Fibroblast of skin of left quadriceps (primary cell): ENCODE measurements at places on chromosomes 5 and 9.

- no peak for DNase-seq
Observed at GRCh38 chr5:421901-422300, 21.1 kb upstream of the EXOC3 start.

GRCh38 chr9:92133949-92134604 is 18.9 kb upstream of the SPTLC1 start:
- DNase-seq = peak; percentile 51

DNA sequence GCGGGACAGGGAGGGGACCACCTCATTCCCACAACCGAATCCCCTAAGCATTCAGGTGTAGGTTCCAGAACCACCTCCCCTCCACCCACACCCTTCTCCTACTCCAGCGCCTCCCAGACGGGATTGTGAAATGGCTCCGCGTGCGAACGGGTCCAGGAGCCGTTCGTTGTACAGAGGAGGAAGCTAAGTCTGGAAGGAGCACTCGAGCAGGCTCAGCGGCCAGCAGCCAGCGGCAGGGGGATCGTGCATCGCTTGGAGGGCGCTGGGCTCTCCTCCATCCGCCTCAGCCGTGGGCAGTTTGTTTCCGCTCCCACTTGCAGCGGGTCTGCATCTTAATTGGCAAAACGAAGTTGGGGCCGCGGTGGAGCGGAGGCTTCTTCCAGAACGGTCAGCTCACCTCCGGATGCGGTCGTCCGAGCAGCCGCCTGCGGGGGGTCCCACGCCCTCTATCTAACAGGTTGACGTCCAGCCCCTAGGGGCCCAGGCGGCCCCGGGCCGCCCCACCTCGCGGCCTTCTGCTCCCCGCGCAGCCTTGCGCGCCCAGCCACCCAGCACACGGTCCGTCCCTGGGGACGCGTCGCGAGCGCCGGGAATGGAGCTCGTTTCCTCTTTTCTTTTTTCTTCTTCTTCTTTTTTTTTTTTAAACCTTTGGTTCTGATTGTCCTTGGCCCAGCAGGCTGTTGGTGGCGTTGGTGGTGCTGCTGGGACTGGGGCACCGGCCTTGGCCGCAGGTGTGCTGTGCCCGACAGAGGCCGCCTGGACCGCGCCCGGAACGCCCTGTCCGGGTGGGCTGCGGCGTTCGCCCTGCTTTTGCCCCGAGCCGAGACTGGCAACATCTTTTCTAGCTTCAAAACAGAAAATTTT is 3.9 kb upstream of the BARX1 start:
- peak; percentile 3 for DNase-seq

DNA sequence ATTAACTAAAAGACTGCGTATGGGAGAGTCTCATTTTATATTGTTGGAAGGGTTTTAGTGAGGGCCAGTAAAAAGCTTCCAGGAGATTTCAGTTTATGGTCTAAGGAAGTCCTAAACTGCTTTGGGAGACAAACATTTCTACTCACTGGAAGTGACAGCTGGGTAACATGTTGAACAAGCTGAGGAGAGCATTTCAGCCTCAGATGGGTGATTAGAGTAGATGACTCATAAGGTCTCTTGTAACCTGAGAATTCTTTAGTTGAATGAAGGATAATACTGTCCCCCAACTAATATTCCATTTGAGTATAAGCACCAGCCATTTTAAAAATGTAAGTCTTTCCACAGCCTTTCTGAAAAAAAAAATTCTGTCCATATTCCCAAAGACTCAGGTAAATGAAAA is 218.0 kb upstream of the C9orf72 start:
- DNase-seq = peak; percentile 11

GRCh38 chr9:128323212-128323730 is 632 bp downstream of the COQ4 start:
- no peak for DNase-seq

GRCh38 chr9:93500571-93501298 is 47.4 kb upstream of the FAM120AOS start:
- no peak for DNase-seq

DNA sequence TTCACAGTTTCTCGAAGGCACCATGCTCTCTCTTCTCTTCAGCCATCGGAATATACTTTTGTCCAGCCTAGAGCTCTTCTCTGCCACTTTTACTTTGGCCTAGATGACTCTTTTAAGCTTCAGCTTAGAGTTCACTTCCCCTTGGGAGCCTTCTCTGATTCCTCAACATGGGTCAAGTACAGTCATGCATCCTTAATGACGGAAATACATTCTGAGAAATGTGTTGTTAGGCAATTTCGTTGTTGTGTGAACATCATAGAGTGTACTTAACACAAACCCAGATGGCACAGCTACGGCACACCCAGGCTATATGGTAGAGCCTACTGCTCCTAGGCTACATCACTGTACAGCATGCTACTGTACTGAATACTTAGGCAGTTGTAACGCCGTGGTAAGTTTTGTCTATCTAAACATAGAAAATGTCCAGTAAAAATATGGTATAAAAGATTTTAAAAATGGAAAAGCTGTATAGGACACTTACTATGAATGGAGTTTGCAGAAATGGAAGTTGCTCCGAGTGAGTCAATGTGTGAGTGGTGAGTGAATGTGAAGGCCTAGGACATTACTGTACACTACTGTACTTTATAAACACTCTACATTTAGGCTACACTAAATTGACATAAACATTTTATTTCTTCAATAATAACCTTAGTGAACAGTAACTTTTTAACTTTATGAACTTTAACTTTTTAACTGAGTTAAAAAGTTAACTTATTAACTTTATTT is 15.1 kb upstream of the TNFSF15 start:
- DNase-seq = no peak

GRCh38 chr9:87336407-87336806 is 161.3 kb upstream of the DAPK1 start:
- no peak for DNase-seq

GRCh38 chr9:37667706-37668105 is 17.0 kb downstream of the FRMPD1 start:
- DNase-seq = no peak

DNA sequence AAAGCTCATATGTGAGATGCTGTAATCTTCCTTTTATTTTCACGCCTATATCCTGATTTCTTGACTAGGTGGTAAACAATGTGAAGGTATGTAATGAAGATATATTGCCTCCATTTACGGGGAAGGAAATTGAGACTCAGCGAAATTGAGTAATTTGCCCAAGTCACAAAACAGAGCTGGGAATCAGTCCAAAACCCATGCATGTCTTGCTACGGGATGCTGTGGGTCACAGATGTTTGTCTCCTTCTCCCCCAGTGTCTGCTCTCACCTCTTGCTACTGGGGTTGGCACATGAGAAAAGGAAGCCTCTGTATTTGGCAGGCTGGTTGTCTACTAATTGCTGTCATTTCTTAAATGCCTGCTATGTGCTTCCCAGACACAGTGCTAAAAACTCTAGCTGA is 53.7 kb upstream of the TEX48 start:
- DNase-seq = peak; percentile 54

- DNase-seq = no peak
Observed at GRCh38 chr9:129544761-129545160, 76.1 kb downstream of the C9orf50 start.

- DNase-seq = no peak
Observed at GRCh38 chr5:107387526-107388140, 283.1 kb downstream of the EFNA5 start.

DNA sequence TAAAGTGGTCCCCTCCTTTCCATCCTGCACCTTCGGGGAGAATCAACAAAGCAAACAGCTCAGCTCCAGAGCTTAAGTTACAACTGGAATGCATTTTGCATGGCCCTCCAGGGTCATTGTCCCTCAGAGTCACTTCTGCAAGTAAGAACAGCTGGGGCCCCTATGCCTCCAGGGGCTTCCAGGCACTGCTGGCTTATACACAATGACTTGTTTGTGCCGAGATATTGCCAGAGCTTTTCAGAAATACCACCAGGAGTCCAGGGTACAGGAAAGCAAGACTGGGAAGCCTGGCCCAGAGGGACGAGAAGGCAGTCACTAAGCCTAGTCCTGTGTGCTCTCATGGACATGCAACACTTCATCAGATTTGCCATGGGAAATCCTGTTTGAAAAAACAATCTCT is 11.3 kb downstream of the FRMD3 start:
- no peak for DNase-seq

GRCh38 chr5:145981589-145982571 is 45.5 kb downstream of the SH3RF2 start:
- no peak for DNase-seq

GRCh38 chr5:112951124-112951702 is 25.4 kb upstream of the DCP2 start:
- DNase-seq = no peak

- no peak for DNase-seq
Observed at GRCh38 chr5:69367697-69368279, 1.5 kb downstream of the AK6 start.

DNA sequence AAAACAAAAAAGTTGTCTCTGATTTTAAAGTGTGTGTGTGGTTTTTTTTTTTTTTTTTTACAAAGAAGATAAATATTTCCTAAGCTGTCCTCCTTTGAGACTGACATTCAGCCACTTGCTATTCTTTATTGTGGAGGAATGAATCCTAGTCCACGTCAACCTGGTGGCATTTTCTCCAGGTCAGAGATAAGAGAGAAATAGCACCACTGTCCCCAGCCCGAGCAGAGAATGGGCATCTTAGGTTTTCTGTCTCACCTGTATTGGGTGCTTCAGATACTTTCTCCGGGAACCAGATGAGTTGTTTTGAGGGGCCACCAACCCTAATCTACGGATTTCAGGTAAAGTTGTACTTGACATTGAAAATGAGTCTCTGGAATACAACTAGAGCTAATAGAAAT is 1.4 kb downstream of the ITGA2 start:
- DNase-seq = no peak

DNA sequence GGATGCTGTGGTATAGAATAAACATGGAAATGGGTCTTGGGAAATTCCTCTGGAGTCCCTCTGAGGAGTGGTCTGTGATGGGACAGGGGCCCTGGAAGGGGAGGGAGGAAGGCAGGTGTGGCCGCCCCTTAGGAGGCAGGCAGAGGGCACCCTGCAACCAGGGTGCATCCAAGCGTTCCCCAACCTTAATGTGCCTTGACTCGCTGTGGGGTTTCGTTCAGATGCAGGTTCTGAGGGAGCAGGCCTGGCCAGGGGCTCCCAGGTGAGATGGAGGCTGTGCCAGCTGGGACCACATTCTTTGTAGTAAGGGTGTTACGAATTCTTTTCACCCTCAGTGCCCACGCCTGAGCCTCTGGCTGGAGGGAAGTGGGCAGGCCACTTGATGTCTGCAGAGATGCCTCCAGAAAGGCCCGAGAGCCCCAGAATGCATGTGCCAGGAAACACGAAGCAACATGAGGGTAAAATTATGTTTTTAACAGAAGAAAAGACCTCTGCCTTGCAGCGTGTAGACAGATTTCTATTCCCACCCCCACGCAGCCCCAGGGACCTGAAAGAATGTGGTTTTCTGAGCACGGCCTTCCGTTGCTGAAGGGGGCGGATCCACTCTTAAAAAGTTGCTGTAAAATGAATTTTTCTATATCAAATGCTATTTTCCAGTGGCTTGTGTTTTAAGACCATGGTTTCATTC is 150.4 kb upstream of the IER5L start:
- DNase-seq = no peak

DNA sequence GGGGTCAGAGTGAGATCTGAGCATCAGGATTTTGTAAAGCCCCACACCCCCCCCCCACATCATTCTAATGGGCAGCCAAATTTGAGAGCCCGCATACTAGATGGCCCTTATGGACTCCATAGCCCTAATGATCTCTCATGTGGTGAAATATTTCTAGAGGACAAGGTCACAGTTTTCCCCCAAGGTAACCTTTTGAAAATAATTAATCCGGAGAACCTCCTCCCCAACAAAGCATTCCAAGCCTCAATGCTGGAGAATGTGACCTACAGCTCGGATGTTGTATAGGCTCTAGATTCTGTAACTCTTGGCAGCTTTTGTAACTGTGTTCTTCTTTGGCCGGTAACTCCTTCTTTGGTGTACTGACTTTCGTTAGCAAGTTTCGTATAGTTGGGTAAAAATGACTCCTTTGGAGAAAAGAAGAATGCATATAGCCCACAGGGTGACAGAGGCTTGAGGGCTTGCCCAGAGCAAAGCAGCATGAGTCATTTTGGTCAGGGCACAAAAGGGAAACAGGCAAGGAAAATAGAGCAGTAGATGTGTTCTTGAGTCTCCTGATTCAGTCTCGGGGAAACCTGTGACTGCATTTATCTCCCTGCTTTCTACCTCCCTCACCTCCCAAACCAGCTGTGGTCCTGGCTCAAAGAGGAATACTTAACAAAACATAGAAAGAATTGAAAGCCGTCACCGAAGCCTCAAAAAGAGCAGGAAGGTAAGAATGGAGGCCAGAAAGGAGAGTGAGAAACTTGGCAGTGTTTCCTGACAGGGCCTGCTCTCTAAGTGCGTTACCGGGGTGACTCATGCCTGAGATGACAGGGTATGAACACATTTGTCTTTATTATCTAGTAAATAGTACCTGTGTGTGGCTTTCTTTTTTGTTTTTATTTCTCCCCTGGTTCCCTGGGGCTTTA is 6.6 kb upstream of the XPA start:
- DNase-seq = no peak

DNA sequence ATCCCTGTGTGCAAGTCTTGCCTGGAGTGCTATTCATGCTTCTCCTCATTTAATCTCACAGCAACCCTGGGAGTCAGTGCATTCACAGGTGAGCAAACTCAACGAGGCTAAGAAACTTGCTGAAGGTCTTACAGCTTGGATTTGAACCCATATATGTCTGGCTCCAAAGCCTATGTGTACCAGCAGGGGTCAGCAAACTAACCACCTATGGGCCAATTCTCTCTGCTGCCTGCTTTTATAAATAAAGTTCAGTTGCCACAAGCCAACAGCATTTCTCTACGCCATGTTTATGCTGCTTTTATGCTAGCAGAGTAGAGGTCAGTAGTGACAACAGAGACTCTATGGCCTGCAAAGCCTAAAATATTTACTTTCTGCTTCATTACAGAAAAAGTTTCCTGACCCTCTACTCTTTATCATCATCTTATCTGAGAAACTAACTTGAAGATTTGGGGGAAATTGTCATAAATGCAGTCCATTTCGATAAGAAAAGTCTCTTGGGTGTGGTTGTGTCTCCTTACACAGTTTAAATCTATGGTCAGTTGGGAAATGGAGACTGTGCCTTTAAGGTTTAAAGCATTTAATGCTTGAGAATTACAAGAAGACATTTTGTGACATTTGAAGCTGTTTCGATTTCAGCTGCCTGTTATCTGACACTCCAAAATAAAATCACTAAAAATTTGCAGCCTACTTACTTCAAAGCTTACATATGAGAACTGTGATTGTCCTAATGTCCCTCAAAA is 137.7 kb downstream of the PRELID2 start:
- no peak for DNase-seq

GRCh38 chr5:14745753-14746152 is 81.2 kb downstream of the OTULIN start:
- DNase-seq = no peak

DNA sequence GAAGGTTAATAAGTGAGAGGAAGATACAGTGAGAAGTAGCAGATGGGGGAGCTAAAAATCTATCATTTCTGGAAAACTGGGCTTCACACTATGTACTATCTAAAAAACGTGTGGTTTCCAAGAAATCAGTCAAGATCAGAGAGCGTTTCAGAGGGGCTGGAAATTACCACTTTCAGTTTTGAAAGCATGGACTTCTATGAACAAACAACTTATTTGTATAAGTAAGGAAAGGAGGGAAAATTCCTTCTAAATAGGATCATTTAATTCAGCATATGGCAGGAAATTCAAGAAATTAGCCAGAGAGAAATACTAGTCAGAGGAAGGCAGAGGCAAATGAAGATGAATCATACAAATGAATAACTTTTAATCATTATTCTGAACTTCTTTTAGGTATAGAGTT is 11.3 kb downstream of the TNC start:
- DNase-seq = peak; percentile 34
